ENCODE measurements at places on chromosomes 12 and 14. TPM values are rescaled to one million over a fixed set of nuclear protein-coding genes. Genes with fewer than 3 reads are reported as not detected.
A peak's percentile ranks its signal among the peaks of the same experiment; 100 is the strongest.

The MSRB3 gene
- total RNA-seq = 37.9 TPM

The TXNDC16 gene
- total RNA-seq = 5.8 TPM

The SLC41A2 gene
- total RNA-seq = 13.4 TPM

The DICER1 gene
- 48.9 TPM for total RNA-seq

The CCER1 gene
- total RNA-seq = not detected

The C14orf132 gene
- 14.5 TPM for total RNA-seq

The SMOC1 gene
- total RNA-seq = 2.1 TPM

The BICDL1 gene
- total RNA-seq = 1.3 TPM

DNA sequence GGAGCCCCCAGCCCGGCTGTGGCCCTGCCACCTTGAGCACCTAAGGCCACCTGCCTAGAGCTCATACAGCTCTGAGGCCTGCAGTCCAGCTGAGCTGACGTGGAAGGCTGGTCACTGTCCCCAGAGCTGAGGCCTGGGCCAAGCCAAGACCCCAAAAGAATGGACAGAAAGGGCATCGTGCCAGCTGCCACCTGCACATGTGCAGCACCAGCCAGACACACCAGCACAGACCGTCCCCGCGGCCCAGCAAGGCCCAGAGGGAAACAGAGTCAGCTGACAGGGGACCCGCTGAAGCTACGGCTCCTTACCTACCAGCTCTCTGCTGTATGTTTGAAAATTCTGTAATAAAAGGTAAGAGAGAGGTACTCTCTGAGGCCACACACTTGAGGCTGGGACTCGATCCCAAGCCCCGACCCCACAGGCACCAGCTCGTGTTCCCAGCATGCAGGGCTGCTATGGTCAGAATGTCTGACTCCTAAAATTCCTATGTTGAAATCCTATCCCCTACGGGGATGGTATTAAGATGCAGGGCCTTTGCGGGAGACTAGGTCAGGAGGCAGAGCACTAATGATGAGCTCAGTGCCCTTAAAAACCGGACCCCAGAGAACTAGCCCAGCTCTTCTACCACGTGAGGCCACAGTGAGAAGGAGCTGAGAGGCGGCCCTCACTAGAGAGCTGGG lies 25.4 kb downstream of the BRF1 start:
- DNase-seq = peak; percentile 67
- H3K4me3 ChIP-seq = no peak overlapping the region

- no peak overlapping the region for H3K4me3 ChIP-seq
- peak; percentile 36 for DNase-seq
- H3K27me3 ChIP-seq = no peaks in the 10 kb centered on the region
Observed at GRCh38 chr12:31868965-31869364, 90.2 kb upstream of the RESF1 start.

DNA sequence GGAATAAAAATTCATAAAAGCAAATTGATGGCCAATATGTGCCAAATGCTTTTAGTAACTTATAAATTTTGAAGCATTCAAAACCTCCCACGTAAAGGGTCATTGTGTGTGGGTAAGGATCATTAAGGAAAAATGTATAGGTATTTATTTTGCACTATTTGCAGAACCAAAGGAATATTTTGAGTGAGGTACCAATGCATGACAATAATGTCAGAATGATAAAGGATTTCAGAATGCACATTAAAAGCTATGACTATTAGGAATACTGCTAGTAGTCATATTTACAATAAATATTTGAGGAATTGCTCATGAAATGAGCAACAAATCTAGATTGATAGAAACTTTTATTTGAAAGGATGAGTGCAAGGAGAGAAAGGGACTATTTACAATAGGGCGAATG lies 932.8 kb downstream of the SLC6A15 start:
- no peak overlapping the region for H3K4me3 ChIP-seq
- H3K4me1 ChIP-seq = no peaks in the 10 kb centered on the region
- H3K36me3 ChIP-seq = no peaks in the 10 kb centered on the region
- H3K27me3 ChIP-seq = no peaks in the 10 kb centered on the region
- DNase-seq = no peak
- H3K27ac ChIP-seq = no peak overlapping the region

- H3K27ac ChIP-seq = peak overlapping the region; percentile 86
- H3K27me3 ChIP-seq = no peaks in the 10 kb centered on the region
- DNase-seq = peak; percentile 79
- peaks cover 82% of the 10 kb centered on the region for H3K4me1 ChIP-seq
- H3K36me3 ChIP-seq = no peaks in the 10 kb centered on the region
Observed at GRCh38 chr14:68550338-68550715, 242.5 kb downstream of the ZFP36L1 start.

DNA sequence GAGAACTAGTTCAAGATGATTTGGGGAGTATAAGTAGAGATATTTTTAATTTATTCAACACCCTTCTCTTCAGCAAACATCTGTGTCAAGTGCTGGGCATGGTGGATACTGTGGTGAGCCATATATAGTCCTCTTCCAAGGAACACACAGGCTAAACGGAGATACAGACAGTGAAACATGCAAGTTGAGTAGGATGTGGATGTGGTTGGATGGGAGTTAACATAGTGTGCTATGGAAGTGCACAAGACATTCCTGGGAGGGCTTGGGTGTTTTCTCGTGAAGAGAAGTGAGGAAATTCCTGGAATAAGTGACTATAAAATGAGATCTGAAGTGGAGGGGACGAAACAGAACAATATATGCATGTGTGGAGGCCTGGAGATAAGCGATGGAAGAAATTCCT lies 181.1 kb upstream of the NPAS3 start:
- no peak for DNase-seq
- no peaks in the 10 kb centered on the region for H3K4me1 ChIP-seq
- H3K4me3 ChIP-seq = no peak overlapping the region
- peaks cover 2% of the 10 kb centered on the region for H3K36me3 ChIP-seq

DNA sequence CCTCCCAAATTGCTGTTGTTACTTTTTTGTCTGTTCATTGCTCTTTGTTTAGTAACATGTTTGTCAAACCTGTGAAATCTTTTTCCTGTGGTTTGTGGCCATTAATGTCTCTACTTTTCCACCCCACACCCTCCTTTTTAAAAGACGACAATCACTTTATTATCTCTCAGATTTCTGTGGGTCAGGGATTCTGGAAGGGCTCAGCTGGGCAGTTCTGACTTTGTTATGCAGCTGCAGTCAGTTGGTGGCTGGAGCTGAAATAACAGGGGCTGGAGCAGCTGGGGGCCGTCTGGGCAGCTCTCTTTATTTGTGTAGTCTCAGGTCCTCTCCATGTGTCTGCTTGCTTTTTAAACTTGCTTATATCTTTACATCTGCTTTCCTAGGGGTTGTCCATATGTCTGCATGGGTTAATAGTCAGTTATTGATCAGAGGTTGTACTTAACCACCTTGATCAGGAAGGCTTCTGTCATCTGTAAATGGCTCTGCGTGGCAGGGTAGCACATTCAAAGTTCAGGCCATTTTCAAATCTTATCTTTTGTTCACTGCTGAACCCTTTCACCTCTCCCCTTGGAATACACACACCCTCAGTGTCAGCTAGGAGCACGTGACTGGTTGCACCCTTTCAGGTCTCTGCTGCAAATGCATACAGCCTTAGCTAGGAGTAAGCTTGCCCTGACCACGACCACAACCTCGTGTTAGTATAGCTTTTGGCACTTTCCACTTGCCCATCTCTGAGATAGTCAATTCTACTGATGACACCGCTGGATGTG lies 27.9 kb downstream of the BORCS5 start:
- H3K27me3 ChIP-seq = no peaks in the 10 kb centered on the region
- no peaks in the 10 kb centered on the region for H3K4me1 ChIP-seq
- DNase-seq = no peak
- H3K36me3 ChIP-seq = peaks cover 3% of the 10 kb centered on the region
- no peak overlapping the region for H3K27ac ChIP-seq
- no peak overlapping the region for H3K4me3 ChIP-seq

- H3K36me3 ChIP-seq = peaks cover 9% of the 10 kb centered on the region
- no peaks in the 10 kb centered on the region for H3K27me3 ChIP-seq
- H3K4me1 ChIP-seq = peaks cover 10% of the 10 kb centered on the region
- H3K27ac ChIP-seq = no peak overlapping the region
Observed at GRCh38 chr12:53205747-53206419, 1.2 kb downstream of the ITGB7 start.

DNA sequence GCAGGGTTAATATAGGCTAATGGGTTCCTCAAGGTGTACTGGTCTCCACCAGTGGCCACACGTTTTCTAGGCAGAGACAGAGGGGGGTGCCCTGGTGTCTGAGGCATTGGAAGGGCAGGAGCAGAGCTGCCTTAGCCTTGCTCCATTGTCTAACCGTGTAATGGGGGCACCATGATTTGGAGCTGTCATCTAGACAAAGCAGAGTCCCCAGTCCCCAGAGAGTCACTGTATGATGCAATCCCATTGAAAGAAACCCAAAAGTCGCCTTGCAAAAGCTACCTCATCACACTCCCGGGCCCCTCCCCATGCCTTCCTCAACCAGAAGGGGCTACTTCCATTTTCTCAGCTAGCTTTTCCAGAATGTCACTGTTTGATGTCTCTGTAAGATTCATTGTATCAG lies 487.1 kb downstream of the AACS start:
- H3K27ac ChIP-seq = no peak overlapping the region
- no peaks in the 10 kb centered on the region for H3K4me1 ChIP-seq
- no peaks in the 10 kb centered on the region for H3K36me3 ChIP-seq
- H3K27me3 ChIP-seq = no peaks in the 10 kb centered on the region

GRCh38 chr14:34711796-34712712 lies 2.3 kb downstream of the CFL2 start:
- H3K27ac ChIP-seq = peak overlapping the region; percentile 96
- H3K4me3 ChIP-seq = peak overlapping the region; percentile 86
- H3K4me1 ChIP-seq = peaks cover 16% of the 10 kb centered on the region
- DNase-seq = peak; percentile 58
- H3K36me3 ChIP-seq = peaks cover 10% of the 10 kb centered on the region

GRCh38 chr14:35754671-35755070 lies 54.4 kb downstream of the RALGAPA1 start:
- H3K27me3 ChIP-seq = no peaks in the 10 kb centered on the region
- H3K36me3 ChIP-seq = peaks cover 19% of the 10 kb centered on the region
- no peak overlapping the region for H3K27ac ChIP-seq
- DNase-seq = no peak
- H3K4me1 ChIP-seq = no peaks in the 10 kb centered on the region

DNA sequence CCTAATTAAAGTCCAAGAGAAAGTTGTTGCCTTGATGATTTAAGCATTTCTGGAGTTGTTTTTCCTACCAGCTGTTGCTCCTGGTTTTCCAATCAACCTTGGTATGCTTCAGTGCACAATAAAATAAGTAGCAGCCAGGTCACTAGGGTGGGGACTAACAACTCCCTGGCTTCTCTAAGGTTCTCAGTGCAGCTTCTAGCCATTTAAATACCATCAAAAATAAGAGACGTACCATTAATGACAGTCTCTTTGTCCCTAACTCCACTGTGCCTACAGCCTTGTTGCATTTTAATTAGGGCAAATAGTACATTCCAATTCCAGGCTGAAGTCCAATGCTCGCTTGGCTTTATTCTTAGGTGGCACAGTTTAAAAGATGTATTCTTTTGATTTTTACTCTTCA lies 11.8 kb downstream of the STON2 start:
- no peak overlapping the region for H3K27ac ChIP-seq
- H3K4me3 ChIP-seq = no peak overlapping the region
- peaks cover 20% of the 10 kb centered on the region for H3K36me3 ChIP-seq
